Stimulated activated CD4-positive, alpha-beta T cell treated with anti-CD3 and anti-CD28 coated beads, Interleukin-1b, Interleukin-23, amount 100 ng/mL, for 48 hours (primary cell): ENCODE measurements at places on chromosomes 13 and 19.

- no peak for DNase-seq
These were observed 38.7 kb upstream of the FARP1 start for GRCh38 chr13:98103942-98104880.

GRCh38 chr13:48493066-48493765 lies 39.7 kb downstream of the RCBTB2 start:
- no peak for DNase-seq

- peak; percentile 63 for DNase-seq
These were observed 44.5 kb upstream of the GTF3A start for GRCh38 chr13:27379694-27380641.

DNA sequence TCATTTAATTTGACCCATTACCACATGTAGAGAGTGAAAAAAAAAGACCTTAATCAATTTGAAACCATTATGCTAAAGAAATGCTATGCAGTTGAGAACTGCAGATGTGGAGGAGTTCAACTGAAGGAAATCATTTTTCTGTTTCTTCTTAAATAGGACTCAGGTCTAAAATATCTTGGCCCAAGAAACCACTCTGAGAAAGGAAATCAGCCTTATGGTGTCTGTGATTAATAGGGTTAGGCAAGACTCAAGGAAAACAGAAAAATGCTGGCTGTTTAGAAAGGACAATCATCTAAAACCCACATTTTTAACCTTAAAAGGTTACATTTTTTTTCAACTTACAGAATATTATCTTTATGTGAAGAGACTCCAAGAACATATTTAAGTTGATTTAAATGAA lies 1.9 kb upstream of the SLITRK1 start:
- DNase-seq: no peak

DNA sequence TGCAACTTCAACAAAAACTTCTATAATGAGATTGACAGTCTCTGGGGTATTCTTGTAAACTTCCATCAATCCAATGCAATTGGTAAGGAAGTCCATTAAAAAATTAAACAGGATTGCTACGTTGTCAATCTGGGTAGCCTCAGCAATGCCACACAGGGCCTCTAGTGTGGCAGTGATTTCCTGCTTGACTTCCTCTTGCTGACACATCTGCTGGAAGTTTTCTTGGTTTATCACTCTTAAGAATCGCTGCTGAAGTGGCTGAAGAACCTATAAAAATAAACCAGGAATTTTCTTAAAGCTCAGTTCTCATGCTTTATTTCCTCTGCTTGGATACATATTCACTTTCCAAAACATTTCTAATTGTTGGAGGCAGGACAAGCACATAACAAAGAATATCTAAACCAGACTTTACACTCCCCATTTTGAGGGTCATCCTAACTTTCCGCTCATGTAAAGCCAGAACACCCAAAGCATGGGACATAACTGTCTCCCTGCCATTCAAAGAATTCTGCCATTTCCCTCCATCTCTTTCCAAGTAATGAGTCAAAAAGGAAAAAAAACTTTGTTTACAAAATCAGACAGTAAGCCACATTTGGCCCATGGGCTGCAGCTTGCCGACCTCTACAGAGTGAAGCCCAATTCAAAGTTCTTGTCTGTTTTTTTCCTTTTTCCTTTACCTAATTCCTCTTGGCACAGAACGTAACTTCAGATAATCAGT lies 23.2 kb upstream of the EEF1AKMT1 start:
- no peak for DNase-seq

DNA sequence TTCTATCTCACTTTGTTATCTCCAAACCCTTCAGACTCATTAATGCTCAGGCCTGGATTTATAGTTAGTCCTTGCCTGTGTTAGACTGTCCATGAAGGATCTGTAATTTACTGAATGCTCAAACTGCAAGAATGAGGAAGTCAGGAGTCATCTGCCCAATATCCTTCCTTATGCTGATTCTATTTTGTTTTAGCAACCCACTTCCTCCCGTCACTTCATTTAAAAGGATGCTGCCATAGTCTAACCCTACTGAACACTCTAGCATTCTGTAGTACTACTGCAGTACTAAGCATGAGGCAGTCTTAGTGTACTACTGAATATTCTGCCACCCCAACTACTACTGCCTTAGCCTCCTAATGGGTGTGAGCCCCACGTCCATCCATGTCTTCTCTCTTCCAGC lies 1.5 kb downstream of the FCAR start:
- no peak for DNase-seq

DNA sequence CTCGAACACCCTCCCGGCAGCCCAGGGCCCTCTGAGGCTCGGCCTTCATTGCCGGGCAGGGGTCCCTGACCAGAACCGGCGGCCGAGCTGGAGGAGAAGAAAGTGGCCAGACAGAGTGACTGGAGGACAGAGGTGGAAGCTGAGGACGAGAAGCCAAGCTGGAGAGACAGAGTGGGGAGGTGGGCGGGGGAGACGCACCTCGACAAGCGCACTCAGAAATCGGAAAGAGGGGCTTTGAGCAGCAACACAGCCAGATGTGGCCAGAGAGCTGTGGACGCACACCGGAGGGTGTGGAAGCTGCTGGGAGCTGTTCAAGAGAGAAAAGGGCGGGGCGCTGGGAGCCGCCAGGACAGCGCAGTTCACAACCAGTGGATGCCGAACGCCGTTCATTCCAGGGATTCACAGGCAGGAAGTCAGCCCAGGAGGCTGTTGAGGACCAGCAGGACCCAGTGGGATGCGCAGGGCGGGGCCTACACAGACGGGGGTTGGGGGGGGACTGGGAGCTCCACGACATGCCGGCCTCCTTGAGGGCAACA lies 28.2 kb upstream of the C13orf46 start:
- no peak for DNase-seq

DNA sequence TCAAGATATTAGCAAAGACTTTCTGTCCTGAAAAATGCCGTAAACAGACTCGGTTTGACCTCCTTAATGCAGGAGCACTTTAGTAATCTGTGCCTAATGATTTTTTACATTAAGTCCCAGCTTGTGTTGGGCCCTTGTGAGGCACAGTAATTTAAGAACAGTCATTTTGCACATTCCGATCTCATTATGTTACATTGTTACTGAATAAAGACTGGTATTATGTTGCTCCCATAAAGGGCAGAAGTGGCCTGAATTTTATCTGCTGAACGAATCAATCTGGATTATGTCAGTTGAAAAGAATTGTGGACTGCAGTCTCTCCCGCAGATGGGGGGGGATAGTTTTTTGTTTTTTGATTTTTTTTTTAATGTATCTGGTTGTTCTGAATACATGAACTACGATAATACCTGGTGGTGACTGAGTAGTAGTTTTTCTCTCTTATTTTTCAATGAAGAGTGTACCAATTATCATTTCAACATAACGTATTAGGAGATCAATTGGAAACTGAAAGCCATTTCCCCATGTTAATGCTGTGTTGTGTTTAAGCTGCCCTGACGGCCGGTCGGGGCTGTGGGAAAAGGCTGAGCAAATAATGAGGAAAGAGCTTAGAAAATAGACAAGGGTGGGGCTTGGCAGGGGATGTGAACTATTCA lies 290.2 kb downstream of the ZNF536 start:
- DNase-seq: no peak

DNA sequence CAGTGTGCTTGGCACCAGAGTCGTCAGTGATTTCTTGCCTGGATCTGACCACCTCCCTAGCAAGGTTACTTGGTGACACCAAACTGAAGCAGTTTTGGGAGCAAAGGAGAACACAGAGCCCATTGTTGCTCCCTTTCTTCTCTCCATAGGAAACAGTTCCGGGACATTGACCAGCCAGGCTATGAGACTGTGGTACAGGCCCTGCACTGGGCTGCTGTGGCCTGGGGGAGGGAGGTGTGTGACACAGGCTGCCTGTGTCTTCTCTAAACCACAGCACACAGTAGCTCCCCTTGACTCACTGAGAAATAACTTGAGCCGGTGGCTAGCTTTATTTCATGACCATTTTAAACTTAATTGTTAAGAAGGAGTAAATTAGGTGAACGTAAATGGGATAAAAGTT lies 214.8 kb upstream of the UBL3 start:
- no peak for DNase-seq

GRCh38 chr19:4867534-4868285 lies at the start of gene PLIN3:
Gene PLIN3 (minus strand): TSS chr19:4867667. CDS start chr19:4861394, 6,273 bp downstream.
- DNase-seq: peak; percentile 94

DNA sequence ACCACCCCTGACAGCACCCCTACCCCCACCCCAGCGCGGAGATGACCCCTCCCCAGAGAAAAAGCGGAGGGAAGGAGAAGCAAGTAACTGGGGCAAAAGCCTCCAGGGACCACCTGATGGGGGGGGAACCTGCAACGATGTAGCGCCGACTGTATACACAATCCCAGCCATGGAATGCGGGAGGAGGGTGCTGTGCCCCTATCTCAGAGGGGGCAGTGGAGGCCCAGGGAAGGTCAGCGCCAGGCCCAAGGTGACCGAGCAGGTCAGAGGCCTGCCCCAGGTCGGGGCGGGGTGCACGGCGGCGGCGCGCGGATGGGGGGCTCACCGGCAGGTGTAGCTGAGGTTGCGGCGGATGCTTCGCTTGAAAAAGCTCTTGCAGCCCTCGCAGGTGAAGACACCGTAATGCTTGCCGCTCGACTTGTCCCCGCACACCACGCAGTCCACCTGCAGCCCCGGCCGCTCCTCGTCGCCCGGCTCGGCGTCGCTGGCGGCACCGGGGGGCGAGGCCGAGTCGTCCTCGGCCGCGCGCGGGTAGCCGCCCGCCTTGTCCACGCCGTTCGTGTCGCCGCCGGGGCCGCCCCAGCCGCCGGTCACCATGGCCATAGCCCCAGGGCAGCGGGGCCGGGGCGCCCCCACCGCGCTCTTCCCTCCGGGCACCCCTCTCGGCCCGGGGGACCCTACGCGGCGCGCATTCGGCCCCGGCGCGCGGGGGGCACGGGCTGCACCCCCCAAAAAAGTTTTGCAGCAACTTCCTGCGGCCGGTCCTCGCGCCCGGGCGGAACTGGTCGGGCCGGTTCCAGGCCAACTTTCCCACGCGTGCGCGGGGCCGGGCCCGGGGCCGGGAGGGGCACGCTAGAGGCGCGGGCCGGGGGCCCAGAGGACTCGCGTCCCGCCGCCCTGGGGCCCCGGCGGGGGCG lies 843 bp downstream of the NR2F6 start:
- DNase-seq: no peak

- DNase-seq: peak; percentile 64
These were observed 14.5 kb upstream of the SIGLEC14 start for GRCh38 chr19:51660975-51661600.

- DNase-seq: no peak
These were observed 179.6 kb upstream of the HTR2A start for GRCh38 chr13:47076500-47076899.

- DNase-seq: peak; percentile 28
These were observed 928 bp upstream of the PNPLA6 start for GRCh38 chr19:7534531-7535046.

GRCh38 chr13:22427066-22427465 lies 753.7 kb upstream of the SGCG start:
- no peak for DNase-seq

DNA sequence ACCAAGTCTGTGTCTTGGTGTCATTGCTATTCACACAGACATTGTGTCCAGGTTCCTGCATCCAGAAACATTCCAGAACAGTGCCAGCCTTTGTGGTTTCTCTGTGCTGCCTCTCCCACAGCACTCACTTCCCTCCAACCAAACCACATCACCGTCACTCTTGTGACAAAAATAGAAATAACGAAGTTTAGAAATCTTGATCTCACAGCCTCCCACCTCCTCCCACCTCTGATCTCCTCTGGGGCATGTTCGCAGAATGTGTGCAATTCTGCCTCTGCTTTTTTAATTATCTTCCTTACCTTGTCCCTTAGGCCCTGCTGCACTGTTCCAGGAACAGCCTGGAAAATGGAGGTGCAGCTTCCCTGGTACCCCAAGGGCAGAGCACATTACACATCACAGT lies 8.7 kb upstream of the SERPINE3 start:
- no peak for DNase-seq

DNA sequence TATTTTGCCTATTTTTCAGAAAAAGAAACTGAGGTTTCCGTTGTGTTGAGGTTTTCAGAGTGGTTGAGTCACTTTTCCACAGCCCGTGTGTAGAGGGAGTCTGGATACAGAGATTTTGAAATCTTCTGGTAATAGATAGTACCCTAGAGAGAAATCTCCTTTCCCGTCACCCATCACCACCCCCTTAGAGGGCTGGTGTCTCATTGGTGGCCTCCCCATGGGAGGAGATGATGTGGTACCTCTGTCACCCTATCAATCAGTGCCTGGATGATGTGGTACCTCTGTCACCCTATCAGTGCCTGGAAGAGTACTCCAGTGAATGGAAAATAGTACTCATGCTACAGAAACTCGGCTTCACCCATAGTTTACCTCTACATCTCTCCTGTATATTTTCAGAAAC lies 42.2 kb upstream of the SERP2 start:
- peak; percentile 46 for DNase-seq

DNA sequence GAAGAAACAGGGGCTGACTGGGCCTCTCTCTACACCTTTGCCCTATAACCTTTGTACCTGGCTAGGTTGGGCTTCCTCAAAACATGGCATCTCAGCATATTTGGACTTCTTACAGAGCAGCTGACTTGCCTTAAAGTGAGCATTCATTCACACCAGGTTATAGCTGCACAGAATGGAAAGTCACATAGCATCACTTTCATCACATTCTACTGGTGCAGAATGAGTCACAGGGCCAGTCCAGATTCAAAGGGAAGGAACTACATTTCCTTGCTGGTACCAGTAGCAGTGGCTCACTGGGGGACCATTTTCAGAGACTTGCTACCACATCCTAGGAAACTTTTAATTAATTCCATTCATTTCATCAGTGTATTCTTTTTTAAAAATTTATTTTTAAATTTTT lies 20.3 kb upstream of the TPTE2 start:
- DNase-seq: no peak

DNA sequence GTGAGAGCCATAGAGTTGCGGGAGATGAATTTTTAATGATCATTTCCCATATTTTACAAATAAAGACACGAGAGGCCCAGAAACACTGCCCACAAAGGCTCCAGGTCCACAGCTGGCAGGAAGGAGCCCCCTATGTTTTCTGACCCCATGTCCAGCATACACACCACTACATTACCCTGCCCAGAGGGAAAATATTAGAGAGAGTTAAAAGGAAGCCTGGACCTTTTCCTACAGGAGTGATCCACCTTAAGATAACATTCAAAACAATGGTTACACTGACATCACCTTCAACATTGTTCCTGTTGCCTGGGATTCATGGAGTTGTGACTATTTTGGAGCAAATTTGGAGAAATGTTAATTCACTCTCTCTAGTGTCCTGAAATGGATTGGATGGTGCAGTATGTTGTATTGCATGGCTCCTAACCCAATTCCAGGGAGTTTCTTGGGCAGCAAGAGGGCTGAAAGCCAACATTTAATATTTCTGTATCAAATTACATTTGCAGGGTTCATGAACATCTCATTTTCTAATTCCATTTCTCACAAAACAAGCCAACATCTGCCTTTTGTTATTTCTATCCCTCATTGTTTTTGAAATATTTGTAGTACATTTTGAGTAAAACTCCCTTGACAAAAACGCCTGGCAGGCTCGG lies 172.5 kb downstream of the DLEU7 start:
- no peak for DNase-seq

- peak; percentile 90 for DNase-seq
These were observed 12.3 kb upstream of the SLC35E1 start for GRCh38 chr19:16584248-16585093.

DNA sequence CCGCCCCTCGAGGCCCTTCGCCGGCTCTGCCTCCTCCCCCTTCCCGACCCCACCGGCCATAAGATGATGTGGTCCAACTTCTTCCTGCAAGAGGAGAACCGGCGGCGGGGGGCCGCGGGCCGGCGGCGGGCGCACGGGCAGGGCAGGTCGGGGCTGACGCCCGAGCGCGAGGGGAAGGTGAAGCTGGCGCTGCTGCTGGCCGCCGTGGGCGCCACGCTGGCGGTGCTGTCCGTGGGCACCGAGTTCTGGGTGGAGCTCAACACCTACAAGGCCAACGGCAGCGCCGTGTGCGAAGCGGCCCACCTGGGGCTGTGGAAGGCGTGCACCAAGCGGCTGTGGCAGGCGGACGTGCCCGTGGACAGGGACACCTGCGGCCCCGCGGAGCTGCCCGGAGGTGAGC lies 1.4 kb downstream of the CACNG6 start:
- DNase-seq: no peak
